ENCODE measurements at places on chromosomes 5 and 9. TPM values are rescaled to one million over a fixed set of nuclear protein-coding genes. Genes with fewer than 3 reads are reported as not detected.

- no peak for DNase-seq
Measured at GRCh38 chr5:71014176-71014575, 11.0 kb downstream of the NAIP start.

Gene PCDHB3
- not detected for total RNA-seq

GRCh38 chr9:88754886-88755285 is 219.9 kb downstream of the NXNL2 start:
- DNase-seq = no peak

DNA sequence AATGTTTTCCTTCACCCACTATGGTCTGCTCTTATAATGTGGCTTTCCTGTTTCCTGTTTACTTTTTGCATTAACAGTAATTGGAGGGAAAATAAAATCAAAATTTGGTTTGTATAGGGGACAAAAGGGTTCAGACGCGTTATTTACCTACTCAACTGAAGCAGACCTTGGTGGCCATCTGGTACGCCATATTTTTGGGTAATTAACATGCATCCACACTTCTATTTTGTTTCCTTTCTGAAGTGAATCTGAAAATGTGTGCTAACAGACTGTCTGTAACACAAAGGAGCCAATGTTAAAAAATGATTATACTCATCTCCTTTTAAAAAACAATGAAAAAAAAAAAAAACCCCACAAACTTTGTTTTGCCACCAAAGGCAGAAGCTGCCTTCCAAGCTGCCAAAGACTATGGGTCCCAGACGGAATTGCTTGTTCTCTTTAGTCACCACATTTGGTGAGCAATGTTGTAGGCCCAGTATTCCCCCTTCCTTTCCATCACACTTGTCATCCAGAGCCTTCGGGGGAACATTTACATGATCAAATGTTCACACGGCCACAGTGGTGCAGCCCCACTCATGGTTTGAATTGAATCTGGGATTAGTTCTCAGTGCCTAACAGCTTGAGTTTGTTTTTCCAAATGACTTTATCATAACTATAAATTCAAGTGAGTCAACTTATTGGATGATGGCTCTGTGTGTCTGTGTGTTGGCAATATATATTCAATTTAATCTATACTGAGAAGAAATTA is 323.7 kb upstream of the CD180 start:
- DNase-seq = no peak

Gene FBP1
- 1.4 TPM for total RNA-seq

Gene NR5A1
- total RNA-seq = not detected

- peak; percentile 45 for DNase-seq
Measured at GRCh38 chr5:180126716-180127681, 55.4 kb upstream of the RNF130 start.

Gene CNTFR
- total RNA-seq = not detected

DNA sequence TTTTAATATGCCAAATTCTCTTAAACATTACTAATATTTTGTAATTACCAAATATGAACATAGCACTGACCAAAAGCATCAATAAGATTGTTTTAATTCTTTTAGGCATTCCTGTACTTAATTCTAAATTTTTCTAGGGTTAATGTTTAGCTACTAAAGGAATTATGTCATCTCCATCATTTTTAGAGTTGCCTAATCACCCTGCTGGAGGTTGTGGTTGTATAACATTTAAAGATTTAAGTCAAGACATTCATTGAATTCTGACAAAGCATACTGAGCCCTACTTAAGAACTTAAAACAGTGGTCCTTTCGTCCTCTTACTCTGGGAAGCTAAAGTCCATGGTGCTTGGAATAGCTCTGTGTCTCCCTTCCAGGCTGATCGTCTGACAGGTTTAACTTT is 28.1 kb upstream of the DAB2 start:
- no peak for DNase-seq

GRCh38 chr5:122332599-122333555 is 20.8 kb downstream of the SNCAIP start:
- DNase-seq = no peak

DNA sequence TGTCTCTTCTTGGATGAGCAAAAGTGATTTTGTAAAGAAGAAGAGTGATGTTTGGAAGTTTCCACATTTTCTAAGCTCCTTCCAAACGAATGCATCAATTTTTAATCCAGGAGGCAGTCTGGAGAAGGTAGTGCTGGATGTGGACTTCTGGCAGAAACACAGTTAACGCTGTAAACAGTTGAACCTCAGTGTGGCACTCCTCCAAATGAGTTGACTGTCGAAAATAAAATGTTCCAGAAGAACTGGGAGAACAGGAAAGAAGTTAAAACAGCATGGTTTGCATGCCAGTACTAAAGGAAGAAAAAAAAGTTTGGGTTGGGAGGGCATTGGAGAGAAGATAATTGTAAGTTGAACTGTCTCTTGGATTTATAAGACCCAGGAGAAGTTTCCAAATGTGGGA is 6.5 kb downstream of the ZNF462 start:
- DNase-seq = no peak

DNA sequence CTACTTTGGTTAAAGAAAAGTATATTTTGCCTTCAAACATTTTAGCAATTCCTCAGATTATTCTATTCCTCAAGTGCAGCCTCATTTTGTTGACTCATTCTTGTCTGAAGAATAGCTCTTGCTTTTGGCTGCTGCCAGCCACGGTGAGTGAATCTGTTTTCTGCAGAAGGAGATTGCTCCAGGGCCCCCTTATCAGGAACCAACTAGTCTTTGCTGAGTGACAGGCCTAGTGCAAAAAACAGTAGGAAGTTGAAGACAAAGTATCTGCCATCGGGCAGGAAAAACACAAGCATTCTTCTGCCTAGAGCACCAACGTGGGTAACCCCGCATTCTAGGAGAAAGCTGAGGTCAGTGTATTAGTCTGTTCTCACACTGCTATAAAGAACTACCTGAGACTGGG is 42.3 kb downstream of the ZNF883 start:
- DNase-seq = no peak

DNA sequence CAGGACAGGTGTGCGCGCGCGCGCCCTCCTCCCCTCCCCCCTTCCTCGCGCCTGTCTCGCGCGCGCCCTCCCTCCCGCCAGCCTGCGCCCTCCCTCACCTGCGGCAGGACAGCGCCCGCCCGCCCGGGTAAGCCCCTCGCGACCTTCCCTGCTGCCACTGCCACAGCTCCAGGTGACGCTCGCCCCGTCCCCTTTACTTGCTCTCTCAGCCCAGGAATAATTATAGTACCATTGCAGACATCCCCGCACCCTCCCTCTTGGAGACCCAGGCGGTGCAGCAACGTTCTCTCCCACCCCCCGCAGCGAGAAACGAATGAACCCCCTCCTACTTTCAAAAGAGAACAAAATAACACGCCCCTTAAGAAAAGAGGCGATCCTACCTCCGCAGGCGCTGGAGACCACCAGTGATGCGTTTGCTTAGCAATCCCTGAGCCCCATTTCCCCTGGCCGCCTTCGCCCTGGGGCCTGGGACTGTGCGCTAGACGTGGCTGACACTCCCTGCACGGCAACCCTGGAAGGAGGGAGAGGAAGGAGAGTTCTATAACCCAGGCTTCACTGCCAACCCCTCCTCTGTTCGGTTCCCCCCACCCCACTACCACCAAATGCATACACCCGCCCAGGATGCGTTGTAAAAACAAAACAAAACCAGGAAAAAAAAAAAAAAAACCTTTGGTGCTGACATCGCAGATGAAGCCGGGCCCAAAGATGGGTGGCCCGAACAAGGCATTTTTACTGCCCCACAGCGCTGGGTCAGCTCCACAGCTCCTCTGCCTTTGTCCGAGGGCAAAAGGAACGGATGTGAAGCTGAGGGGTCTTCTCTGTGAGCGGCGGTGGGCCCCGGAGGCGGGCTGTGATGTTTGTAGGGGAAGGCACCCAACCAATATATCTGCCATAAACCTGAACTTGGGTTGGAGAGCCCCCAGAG is 5.6 kb upstream of the PURA start:
- DNase-seq = peak; percentile 43

DNA sequence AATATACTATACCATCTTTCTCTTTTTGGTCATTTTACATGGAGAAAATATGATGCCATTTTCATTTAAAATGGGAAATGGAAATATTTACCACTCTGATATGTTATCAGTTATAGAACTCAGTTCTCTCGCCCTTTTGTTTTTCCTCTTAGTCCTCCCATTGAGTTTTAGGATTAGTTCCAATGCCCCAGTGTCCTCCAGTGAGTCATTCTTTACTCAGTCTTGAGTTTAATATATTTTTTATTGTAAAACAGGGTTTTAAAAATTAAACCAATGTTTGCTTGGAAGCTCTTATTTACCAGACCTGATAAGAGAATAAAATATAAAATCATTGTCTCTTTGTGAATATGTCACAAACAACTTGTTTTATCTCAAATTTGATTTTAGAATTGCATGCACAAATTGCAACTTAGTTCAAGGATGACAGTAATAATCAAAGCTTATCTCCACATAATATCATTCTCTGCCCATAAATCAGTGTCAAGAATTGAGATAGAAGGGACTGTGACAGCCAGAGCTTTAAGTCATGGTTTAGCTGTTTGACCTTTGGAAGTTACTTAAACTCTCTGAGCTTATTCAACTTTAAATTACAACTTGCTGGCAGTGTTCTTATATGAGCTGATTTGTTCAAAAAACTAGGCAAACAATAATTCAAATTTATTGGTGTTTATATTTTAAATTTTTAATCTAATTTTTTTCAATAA is 166.4 kb downstream of the PAM start:
- no peak for DNase-seq

Gene ZDHHC21
- total RNA-seq = 5.2 TPM

GRCh38 chr5:33102551-33102950 is 338.2 kb upstream of the TARS1 start:
- no peak for DNase-seq

GRCh38 chr5:58755397-58755796 is 172.5 kb downstream of the RAB3C start:
- DNase-seq = no peak

DNA sequence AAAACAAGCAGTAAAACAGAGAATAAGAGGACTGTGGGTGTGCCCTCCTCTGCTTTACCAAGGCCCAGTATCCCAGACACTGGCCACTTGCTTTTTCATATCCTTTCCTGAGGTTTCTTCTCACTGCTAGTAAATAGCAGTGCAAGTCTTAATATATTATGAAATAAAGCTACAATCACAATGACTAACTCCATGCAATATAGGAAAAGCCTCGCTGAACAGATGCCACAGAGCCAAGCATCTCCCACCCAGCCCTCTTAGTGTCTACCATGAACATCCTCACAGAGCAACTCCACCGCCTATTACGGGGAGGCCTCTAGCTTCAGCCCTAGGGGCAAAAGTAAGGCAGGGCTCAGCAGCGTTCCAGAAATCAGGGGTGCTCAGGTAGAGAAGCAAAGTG is 130.7 kb upstream of the LHFPL2 start:
- DNase-seq = no peak

DNA sequence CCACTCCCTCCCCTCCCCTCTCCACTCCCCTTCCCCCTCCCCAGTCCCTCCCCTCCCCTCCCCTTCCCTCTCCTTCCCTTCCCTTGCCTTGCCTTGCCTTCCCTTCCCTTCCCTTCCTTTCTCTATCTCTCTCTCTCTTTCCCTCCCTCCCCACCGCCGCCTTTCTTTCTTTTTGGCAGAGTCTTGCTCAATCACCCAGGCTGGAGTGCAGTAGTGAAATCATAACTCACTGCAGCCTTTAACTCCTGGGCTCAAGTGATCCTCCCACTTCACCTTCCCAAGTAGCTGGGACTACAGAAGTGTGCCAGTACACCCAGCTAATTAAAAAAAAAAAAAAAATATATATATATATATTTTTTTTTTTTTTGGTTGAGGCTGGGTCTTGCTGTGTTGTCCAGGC is 45.5 kb downstream of the IL31RA start:
- DNase-seq = no peak

GRCh38 chr9:137606005-137606621 is 627 bp downstream of the ARRDC1 start:
- no peak for DNase-seq

Gene KCTD16
- total RNA-seq = 0.29 TPM

DNA sequence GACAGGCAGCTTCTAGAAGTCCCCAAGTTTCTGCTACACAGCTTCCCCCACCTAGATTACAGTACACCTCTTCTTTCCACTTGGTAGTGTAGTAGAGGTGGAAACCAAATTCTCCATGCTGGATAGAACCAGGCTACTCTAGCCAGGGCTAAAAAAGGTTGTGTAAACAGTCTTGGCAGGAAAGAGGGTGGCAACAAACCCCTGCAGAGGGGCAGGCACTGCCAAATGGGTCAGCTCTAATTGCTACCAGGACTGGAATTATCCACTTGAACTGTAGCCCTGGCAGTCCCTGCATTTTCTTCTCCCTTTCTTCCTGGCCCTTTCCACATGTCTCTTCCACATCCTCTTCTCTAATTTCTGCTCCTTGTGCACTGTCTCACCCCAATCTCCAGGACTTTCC is 24.8 kb downstream of the RANBP3L start:
- no peak for DNase-seq

Gene CEL
- 2.9 TPM for total RNA-seq

Gene SHOC1
- total RNA-seq = not detected

- DNase-seq = no peak
Measured at GRCh38 chr5:122300374-122300773, 11.7 kb upstream of the SNCAIP start.

DNA sequence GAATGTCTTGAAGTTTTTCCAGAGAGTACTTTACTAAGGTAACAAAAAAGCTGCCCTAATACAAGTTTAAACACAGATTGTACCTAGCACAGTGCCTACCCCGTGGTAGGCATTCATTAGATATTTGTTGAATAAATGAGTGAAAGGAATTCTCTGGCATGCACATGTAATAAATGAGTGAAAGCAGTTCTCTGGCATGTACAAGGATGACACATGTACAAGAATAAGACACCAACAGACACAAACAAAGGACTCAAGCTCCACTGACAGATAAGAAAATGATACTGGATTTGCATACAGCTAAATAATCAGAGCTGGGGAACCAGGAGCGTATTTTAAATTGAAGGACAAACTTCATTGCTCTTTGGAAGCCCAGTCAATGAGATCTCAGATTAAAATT is 535.8 kb downstream of the EFNA5 start:
- no peak for DNase-seq

Gene AMBP
- total RNA-seq = not detected

Gene CARD6
- total RNA-seq = 1.4 TPM

Gene LRRC19
- total RNA-seq = not detected

DNA sequence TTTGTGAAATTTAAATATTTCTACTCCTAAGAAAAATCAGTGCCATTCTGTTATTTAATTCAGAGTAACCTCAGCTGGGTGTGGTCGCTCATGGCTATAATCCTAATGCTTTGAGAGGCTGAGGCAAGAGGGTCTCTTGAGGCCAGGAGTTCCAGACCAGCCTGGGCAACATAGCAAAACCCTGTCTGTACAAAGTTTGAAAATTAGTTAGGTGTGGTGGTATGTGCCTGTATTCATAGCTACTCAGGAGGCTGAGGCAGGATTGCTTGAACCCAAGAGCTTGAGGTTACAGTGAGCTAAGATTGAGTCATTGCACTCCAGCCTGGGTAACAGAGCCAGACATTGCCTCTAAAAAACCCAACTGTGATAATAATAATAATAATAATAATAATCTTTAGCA is 44.8 kb upstream of the CNTLN start:
- DNase-seq = no peak

DNA sequence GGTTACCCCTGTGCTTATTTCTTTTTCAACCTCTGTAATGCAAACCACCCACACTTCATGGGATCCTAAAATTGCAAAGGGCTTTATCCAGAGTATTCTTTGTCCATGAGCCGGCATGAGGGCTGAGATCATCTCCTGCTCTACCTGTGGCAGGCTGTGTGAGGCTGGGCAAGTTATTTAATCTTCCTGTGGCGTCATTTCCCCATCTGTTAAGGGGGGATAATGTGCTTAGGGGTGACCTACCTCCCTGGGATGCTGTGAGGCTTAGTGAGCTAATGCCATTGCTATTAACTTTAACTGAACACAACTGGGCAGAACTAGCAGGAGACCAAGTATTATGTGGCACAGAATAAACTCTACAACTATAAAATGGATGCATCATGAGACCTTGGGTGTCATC is 17.0 kb downstream of the FRMPD1 start:
- DNase-seq = no peak
